ENCODE measurements at places on chromosomes 7 and 10.

GRCh38 chr10:121059351-121059750 is 208.2 kb downstream of the WDR11 start:
- DNase-seq = no peak

DNA sequence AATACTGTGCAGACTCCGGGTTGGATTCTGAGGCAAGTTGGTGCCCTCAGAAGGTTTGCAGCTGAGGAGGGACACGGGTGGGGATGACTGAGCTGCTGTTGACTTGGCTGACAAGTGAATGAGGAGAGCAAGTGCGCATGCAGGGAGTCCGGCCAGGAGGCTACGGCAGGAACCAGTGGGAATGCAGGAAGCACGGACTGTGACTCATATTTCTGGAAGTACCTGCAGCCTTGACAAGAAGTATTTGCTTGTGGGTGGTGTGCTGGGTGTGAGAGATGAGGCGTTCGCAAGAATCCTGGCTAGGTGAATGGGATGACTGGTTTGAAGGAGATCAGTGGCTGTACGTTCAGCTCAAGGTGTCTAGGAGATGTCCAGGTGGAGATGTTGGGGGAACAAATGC is 30.8 kb upstream of the FXYD4 start:
- DNase-seq = no peak

DNA sequence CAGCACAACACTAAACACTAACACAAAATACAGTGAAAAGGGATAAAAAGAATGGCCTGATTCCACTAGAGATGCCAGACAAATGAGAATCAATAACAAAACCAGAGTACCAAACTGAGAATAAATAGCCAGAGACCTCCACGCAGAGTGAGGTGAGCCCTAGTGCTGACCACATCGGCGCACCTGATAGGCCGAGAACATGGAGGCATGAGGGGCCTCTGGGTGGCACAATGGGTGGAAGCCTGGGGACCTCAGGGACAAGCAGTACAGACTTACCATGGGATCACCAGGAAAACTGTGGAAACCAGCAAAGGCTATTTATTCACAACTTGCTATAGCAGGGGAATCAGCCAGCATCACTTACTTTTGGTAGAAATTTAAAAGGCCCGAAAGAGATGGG is 1.8 kb upstream of the CSGALNACT2 start:
- no peak for DNase-seq

DNA sequence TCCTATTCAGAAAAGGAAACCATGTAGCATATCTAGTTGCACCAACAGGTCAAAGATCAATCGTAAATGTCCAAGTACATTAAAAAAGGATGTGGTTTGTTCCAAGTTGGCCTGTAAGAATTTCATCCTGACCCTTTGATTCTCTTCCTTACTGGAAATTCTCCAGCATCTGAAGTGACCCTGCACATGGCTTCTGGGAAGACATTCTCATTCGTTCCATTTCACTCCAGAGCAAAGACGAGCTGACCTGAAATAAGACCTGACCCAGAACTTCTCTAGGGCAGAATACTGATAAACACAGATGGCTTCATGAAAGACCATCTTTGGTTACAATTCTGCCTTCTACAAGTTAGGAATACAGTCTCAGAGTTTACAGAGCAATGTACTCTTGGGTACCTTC is 39.8 kb downstream of the ASB4 start:
- DNase-seq = no peak

DNA sequence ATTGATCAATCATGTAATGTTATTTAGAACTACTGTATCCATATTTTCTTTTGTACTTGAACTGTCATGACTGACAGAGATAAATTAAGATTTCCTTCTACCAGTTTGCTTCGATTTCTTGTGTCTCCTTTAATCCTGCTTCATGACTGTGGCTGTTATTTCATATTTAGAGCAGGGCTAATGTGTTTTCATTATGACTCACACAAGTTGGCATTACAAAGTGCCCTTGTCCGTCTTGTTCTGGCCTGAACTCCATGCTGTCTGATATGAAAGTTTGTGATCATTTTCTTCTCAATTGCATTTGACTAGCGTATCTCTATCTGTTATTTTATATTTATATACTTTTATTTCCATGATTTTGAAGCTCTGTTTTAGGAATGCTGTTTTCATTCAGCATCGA is 344.1 kb upstream of the PRKCQ start:
- DNase-seq = no peak

DNA sequence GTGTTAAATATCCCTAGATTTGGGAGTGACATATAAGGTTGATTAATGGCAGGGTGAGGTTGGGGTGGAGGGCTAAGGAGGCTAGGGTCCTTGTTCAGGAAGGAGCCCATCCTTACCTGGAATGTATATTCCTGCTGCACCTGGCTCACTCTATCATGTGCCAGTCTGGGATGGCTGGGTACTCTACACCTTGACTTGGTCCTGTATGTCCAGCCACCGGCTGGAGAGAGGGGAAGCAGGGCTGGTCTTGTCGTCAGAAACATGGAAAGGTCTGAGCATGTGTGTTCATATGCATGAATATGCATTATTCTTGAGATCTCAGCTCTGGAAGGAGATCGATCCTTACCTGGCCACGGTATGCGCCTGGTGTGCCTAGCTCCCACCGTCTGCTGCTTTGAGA is 33.2 kb downstream of the TMEM270 start:
- no peak for DNase-seq

GRCh38 chr7:18693406-18693805 is 197.9 kb downstream of the HDAC9 start:
- no peak for DNase-seq
